ENCODE measurements at places on chromosomes 6 and 20.

GRCh38 chr6:120899932-120900331 is 434.3 kb downstream of the TBC1D32 start:
- DNase-seq, result no peak

GRCh38 chr6:20061952-20062351 is 150.3 kb downstream of the MBOAT1 start:
- DNase-seq, result no peak

GRCh38 chr6:116974526-116975316 is 97.7 kb downstream of the RFX6 start:
- no peak for DNase-seq

GRCh38 chr6:15243910-15244619 is 1.8 kb upstream of the JARID2 start:
- no peak for DNase-seq

DNA sequence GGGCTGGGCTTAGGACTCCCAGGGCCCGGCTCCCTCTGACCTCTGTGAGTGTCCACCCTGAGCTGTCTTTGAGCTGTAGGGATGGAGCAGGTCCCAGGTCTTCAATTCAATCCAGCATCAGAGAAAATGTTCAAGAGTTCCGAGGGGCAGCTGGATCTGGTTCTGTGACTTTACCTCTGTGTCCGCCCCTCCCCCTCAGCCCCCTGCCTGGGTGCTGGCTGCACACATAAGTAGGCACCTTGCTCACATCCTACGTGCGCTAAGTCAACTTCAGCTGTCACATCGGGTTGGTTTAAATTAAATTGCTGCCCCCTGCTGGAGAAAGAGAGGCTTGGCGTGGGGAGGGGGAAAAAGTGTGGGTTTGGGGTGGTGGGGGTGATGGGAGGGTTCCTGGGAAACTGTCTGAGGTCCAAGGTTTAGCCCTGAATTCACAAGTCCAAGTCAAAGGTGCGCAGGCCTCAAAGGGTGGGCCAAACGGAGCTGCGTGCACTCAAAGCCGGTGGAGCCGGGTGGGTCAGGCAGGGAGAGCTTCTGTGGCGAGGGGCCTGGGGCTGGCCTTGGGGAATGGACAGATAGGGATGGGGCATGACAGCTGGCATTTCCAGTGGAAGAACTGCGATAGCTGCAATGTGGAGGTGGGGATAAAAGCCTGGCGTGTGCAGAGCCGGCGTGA is 3.0 kb downstream of the WFDC5 start:
- DNase-seq, result peak; percentile 31

DNA sequence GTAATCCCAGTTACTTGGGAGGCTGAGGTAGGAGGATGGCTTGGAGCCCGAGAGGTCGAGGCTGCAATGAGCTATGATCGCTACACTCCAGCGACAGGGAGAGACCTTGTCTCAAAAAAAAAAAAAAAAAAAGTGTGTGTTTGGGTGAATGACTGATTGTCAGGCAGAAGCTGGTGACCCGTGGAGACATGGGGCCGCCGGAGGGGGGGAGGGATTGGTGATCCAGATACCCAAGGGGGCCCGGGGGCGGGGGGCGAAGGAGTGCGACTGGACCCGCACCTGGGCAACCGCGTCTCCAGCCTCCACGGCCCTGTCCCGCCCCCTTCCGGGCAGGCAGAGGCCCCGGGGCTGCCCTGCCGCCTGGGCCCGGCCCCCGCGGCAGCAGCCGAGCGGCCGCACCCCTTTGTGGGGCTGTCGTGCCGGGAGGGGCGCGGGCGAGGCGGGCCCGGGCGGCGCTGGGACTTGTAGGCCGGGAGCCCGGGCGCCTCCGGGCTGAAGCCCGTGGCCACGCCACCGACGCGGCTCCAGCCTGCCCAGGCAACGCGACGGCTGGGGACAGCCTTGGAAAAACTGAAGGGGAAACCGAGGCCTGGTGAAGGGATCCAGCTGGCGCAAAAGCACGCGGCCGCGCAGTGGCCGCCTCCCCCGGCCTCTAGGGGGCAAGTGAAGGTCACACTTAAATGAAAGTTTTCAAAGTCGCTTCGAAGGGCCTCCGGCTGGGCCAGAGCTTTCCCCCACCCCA is 2.1 kb upstream of the RBM38 start:
- peak; percentile 65 for DNase-seq

GRCh38 chr6:161575523-161576254 is 301.8 kb upstream of the AGPAT4 start:
- no peak for DNase-seq

DNA sequence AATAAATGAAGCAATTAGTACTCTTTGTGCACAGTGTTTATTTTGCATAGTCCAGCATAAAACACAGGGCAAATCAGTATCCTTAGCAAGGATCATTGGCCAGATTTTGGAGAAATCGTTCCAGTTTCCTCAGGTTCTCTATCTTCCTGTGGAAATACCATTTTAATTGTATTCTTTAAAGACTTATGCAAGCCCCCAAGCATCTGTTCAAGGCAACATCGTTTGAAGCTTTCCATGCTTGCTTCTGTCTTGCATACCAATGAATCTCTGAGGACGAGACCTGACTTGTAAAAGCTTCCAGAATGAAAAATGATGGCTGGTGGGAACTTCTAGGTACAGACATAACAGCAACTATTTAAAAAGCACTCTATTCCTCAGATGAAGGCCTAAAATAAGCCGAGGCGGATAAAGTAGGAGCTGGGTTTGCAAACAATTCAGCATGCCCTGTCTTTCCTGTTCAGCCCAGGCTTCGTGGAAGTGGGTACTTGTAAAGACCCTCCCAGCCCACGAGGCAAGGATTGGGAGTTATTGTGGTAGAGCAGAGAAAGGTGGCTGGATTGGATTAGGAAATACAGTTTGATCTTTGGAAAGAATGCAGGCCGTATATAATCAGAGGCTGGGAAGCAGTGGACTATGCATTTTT is 21.6 kb downstream of the NRSN1 start:
- no peak for DNase-seq

- DNase-seq, result no peak
These were observed 14.6 kb upstream of the ARMC12 start for GRCh38 chr6:35722121-35722761.

DNA sequence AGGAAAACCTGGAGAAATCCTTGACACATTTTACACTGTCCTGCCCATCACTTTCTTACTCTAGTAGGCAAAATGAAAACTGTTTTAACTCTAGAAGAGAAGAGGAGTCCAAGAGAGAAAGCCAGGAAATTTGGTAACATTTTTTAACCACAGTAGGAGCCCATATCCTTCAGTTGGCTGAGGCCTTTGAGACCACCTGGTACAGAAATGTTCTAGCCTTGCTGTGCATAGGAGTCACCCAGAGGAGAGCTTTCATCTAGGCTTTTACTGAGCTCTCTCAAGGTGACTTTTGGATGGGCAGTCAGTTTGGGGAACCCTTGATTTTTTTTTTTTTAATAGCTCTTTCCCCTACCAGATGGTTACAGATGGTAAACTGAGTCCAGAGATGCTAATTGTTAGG is 25.0 kb downstream of the LRRN4 start:
- no peak for DNase-seq

DNA sequence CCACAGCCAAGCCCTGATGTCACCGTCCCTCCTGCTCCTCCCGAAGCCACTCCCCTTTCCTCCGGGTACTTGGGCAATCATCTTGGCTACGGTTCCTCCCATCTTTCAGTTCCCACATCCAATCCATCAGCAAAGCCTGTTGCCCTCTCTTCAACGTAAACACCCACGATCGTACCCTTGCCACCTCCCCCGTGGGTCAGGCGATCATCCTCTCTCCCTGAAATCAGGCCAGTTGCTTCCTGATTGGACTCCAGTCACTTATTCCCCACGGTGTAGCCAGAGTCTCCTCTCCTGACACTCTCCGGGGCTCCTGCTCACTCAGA is 44.5 kb downstream of the SULF2 start:
- DNase-seq, result peak; percentile 49

DNA sequence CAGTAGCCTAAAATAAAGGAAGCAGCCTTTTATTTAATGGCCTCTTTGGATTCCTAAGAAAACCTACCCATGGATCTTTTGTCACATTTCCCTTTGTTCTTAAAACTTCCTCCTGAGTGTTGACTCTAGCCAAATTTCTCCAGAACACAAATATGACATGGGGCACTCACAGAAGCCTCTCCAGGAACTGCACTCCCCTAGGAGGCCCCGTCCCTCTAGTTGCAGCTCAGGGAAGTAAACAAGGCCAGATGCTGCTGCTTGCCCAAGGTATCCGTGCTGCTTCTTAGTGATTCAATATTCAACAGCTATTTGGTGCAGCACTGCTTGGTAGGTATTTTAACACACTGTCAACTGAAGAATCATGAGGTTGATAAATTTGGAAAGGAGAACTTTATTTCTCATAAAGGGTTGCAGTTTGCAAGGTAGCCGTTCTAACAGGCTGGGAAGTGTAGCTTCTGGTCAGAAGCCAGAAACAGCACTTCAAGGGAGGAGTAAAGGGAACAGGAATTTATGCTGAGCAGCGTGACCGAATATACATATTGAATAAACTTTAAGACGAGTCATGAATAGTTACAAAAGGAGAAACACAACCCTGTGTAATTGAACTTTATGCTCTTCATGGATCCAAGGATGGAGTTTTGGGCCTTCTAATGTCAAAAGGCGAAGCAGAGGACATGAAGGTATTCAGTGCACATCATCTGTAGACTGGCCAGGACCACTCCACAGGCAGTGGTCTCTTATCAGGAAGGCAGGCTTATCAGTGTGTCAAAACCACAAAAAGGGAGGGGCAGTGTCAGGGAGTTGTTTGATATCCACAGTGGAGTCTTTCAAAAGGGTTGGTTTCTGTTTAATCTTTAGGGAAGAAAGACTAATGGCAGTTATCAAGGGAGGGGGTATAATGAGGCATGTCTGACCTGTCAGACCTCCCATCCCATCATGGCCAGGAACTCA is 63.3 kb downstream of the CD24 start:
- DNase-seq, result no peak

GRCh38 chr20:36653456-36653855 is 7.5 kb upstream of the SLA2 start:
- no peak for DNase-seq

- DNase-seq, result no peak
These were observed 4.8 kb downstream of the SLC32A1 start for GRCh38 chr20:38728911-38729642.

DNA sequence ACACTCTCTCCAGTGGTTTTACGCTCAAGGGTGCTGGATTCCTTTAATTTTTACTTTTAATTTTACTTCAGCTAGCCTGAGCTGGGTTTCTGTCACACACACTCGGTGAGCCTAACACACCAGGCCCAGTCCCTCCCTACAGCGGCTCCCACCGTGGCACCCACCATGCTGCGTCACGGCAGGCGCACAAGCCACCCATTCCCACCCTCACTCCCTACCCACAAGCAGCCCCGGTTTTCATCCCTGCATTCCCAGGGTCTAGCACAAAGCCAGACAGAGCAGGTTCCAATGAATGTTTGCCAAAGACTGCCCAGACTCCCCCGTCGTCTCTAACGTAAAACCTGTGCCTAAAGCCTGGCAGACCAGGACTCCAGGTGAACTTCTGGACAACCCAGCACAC is 50.3 kb downstream of the MYH7B start:
- no peak for DNase-seq

DNA sequence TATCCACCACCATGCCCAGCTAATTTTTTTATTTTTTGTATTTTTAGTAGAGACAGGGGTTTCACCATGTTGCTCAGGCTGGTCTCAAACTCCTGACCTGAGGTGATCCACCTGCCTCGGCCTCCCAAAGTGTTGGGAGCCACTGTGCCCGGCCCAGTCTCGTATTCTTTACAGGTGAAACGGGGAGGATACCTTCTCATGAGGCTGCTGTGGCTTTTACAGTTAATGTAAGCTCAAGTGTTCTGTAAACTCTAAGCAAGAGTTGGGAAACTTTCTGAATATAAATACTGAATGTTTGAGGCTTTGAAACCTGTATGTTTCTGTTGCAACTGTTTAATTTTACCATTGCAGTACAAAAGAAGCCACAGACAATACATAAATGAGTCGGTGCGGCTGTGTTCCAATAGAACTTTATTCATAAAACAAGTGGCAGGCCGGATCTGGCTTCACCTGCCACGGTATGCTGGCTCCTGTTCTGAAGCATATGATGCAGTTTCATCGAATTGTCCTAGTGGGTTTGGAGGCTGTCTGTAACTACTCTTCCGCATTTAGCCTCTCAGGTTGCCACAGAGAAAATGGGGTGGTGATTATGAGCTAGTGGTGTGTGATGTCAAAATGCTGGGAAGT is 192.5 kb upstream of the ZFP64 start:
- no peak for DNase-seq

DNA sequence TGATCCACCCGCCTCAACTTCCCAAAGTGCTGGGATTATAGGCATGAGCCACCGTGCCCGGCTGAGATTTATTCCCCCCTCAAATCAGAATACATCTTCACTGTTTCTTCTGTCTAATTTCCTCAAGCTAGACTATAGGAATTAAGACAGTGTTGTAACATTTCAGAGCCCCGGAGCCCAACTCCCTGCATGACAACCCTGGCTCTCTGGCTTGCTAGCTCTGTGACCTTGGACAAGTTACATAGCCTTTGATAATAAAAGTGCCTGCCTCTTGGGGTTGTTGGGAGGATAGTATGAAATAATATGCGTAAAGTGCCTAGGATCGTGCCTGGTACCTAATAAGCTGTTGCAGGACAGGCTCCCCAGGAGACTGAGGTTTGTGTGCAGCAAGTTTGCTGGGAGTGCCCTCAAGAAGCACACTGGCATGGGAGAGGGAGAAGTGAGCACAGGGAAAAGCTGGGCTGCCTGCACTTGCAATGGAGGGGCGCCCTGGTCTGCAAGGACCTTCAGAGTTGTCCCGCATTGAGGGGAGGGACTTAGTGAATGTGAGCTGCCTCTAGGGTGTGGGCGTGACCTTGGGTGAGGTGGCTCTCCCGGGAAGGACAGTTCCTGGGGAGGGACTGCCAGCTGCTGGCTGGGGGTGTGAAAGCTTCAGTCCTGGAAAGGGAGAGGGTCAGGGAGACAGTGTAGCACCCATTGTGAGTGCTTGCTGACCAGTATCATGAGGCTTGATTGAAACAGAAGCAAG is 43.4 kb downstream of the TAF8 start:
- no peak for DNase-seq

DNA sequence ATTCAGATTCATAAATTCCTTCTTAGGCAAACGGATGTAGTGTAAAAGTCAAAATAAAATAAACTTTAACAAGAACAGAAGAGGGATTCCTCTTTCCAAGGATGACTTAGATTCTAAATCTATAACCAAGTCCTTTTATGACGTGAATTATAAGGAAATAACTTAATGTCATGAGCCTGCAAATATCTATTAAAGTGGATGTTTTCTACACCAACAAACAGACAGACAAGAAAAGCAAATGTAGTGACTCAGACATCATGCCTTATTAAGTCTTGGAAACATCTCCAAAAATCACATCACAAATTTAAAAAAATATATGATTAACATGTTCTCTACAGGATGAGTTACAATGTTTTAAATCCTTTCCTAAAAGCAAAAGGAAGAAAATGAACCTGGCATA is 397.1 kb downstream of the ESR1 start:
- DNase-seq, result no peak

DNA sequence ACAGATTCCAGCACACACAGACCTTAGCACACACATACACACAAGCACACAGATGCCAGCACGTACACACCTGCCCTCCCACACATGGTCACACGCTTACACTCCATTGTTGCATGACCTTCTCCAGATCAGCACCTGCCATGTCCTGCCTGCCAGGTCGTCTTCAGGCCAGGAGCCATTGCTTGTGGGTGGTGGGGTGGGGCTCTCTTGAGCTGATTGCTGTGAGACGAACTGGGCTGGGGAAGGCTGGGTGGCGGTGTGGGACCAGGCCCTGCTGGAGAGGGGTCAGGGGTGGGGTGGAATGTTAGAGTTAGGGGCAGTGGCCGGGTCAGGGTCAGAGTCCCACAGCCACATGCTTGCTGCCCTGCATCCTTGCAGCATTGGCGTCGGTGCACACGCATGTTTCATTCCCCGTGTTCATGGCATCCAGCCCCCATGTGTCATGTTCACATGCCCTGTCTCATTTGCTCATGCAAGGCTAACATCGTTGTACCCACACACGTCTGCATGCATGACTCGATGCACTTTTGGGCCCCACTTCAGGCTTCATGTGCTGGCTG is 6.5 kb upstream of the NPBWR2 start:
- DNase-seq, result no peak

Data from CD4-positive, alpha-beta T cell treated with Interleukin-21 for 1 hour (primary cell).